Activated T-cell treated with anti-CD3 and anti-CD28 coated beads for 1 hour (primary cell): ENCODE measurements at places on chromosomes 3 and 15.

DNA sequence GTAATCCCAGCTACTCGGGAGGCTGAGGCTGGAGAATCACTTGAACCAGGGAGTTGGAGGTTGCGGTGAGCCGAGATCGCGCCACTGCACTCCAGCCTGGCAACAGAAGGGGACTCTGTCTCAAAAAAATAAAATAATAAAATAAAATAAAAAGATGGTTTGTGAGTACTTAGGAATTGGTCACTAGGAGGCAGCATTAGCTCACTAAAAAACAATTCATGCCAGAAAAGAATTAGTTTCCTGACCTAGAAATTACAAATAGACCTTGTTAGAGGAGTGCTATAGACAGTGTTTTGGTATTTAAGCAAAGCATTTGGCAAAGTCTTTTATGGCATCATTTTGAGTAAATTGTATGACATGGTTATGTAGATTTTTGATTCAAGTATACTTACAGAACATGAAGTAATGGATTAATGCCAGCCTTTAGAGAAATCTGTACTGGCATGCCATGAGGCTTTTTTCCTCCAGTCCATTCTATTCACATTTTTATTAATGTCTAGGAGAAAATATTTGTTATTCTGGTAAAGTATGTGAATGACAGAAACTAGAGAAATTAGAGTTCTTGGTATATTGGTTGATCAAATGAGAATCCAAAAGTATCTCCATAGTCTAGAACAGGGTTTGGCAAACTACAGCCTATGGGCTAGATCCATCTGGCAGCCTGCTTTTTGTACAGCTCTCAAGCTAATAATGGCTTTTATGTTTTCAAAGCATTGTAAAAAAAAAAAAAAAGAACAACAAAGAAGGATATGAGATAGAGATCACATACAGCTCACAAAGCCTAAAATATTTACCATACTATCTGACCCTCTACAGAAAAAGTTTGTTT, 81.6 kb downstream of the LRRC49 start:
- DNase-seq: no peak

DNA sequence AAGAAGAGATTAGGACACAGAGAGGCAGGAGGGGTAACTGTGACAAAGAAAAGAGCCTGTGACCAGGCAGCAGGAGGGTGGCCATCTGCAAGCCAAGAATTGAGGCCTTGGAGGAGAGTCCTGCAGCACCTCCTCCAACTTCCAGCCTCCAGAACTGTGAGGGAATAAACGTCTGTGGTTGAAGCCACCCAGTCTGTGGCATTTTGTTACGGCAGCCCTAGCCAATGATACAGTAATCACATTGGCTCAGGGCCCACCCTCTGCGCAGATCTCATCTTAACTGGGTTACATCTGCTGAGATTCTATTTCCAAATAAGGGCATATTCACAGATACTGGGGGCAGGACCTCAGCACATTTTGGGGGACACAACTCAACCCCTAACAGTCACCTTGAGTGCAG, 11.3 kb downstream of the SELENOS start:
- DNase-seq: no peak

DNA sequence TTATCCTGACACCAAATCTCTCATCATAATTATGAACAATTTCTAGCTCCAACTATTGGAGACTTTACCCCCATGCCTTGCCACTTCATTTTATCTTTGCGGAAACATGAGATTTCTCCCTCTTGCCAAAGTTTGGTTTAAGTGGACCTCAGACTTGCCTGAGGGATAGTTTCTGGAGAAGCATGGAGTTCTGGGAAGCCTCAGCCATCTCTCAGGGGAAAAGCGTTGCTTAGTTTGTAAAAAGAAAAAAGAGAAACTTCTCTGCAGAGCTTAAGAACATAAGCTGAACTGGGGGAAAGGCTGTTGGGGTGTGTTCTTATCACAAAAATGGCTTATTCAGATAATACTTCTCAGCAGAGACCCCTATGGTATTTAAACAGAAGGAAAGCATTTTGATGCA, 347.4 kb upstream of the ADAMTS9 start:
- no peak for DNase-seq

DNA sequence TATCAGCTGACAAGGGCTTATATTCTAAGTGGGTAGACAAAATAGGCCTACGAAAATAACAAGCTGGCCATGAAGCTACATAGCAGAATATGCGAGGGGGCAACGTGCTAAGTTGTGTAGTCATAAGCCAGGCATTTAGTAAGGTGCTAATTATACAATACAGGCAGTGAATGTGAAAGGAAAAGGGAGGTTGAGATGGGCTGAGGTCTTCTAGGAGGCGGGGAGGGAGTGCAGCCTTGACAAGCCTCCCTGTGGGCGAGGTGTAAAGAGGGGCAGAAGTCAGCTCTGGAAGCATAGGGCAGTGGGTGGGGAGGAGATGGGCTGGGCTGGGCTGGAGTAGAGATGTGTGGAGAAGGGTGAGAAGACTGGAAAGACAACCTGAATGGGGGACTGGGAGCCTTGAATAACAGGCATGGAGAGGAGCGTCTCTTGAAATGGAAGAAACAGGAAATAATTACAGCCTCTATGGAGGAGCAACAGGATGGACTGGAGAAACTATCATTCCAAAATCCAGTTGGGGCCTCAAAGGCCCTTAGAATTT, 1.2 kb downstream of the TIGIT start:
- no peak for DNase-seq

GRCh38 chr3:136708333-136708985, 43.7 kb downstream of the STAG1 start:
- DNase-seq: no peak

DNA sequence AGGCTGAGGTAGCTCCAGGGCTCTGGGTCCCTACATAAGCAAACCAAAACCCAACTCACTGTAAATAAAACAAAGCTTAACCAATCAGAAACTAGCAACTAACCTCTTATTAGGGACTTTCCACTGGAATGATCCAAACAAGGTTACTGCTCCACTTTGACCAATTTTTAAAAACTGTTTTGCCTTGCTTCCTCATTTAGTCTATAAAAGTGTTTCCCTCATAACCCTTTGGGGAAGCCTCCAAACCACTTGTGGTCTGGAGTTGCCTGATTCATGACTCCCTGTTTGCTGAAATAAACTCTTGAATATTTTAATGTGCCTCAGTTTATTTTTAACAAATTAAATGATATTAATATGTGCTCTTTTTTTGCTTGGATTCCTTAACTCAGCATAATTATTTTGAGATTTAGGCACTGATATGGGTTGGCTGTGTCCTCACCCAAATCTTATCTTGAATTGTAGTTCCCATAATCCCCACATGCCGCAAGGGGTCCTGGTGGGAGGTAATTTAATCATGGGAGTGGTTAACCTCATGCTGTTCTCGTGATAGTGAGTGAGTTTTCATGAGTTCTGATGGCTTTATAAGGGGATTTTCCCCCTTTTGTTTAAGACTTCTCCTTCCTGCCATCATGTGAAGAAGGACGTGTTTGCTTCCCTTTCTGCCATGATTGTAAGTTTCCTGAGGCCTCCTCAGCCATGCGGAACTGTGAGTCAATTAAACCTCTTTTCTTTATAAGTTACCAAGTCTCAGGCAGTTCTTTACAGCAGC, 90.6 kb downstream of the CD200R1L start:
- no peak for DNase-seq

GRCh38 chr3:159898147-159898546, 90.5 kb upstream of the IL12A start:
- no peak for DNase-seq

DNA sequence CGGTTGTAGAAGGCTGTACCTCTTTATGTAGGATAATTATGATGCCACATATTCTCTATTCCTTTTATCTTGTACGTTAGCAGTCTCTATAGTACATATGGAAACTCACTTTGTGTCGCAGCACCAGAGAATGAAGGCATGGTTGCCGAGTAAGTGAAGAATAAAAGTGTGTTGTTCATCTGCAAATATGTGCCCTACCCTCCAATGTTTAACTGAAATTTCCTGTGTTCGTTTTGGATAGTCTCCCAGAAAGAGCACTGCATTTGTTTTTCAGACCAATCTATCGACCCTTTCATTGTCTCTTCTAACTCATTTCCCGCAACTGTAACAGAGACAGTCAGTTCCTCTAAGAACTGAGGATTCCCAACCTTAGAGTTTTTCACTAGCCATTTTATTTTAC, 592.8 kb downstream of the TUSC7 start:
- DNase-seq: no peak

DNA sequence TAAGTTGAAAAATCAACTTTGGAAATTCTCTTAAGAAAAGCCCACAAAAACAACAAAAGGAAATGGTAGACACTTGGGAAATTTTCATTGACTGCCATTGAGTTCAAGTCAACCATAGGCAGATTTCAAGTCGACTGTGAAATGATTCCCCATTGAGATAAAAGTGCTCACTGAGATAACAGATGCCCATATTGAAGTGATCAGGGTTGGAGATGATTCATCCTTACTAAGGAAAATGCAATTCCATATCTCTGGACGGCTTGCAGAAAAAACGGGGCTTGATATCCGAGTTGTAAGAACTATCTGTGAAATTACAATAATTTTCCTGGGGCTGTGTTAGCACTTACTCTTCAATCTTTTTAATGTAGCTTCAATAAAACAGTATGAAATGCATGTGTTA, 373.1 kb upstream of the THRB start:
- no peak for DNase-seq

DNA sequence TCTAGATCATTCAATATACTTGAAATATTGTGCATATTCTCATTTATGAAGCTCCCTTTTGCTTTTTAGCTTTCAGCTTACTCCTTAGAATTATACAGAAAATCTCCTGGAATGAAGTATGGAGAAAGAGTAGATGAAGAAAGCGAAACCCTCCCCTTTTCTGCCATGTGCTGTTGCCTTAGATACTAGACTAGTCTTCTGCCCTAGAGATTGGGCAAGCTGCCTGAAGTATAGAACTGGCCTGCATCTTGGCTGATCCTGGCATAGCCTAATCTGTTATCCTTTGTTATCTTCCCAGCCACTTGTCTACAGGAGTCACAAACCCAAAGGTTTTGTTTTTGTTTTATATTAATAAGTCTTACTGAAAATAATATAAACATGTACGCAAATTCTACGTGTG, 138.8 kb downstream of the RBPMS2 start:
- no peak for DNase-seq

DNA sequence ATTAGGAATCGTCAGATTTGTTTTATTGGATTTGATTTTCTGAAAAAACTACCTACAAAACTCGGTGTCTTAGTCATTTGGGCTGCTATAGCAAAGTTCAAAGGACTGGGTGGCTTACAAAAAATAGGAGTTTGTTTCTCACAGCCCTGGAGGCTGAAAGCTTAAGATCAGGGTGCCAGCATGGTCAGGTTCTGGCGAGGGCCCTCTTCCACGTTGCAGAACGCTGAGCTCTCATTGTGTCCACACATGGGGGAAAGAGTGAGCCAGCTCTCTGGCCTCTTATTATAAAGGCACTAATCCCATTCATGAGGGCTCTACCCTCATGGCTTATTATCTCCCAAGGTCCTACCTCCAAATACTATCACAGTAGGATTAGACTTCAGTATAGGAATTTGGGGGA, 40.6 kb upstream of the MRPS22 start:
- DNase-seq: no peak

DNA sequence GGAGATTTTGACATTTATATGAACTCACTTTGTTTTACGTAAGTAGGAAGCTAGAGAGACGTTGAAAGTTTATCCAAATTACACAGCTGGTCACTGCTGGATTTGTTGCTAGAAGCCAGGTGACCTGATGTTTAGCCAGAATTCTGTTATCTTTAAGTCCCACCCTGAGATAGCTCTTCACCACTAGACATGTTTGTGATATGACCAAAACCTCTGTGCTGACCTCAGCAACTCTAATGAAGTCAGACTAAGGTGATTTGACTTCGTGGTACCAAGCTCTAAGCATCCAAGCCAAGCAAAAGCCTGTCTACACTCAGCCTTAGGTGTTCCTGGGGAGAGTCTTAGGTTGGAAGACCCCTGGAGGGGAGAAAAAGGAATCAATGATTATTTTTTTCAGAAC, 102.4 kb downstream of the ARRDC4 start:
- DNase-seq: no peak

DNA sequence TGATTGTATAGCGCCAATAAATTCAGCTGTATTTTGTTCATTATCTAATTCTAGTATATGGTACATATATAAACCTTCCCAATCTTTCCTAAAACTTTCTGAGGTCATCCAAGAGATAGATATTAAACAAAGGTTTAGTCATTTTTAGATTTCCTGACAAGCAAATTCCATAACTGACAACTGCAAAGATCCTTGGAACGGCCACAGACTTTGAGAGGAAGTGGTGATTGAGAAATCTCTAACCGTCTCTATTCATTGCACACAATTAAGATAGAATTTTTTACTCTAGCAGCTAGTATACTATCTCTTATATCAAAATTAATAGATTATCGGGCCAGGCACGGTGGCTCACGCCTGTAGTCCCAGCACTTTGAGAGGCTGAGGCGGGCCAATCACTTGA, 4.7 kb downstream of the CSNK1G1 start:
- DNase-seq: no peak

DNA sequence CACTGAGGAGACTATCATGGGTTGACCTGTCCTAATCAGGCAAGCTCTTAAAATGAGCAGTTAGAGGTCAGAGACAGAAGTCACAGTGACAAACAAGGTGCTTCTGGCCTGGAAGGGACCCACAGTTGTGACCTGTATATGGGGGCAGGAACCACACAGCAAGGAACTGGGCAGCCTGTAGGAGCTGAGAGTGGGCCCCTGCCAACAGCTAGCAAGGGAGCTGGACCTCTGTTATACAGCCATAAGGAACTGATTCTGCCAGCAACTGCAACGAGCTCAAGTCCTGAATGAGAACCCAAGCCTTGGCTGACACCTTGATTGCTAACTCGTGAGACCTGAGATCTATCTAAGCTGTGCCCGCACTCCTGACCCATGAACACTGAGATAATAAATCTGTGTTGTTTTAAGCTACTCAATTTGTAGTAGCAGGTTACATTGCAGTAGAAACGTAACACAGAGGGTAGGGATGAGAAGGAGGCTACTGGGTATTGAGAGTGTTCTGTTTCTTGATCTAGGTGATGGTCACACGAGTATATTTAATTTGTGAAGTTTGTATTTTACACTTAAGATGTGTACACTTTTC, 44.5 kb upstream of the MAGI1 start:
- no peak for DNase-seq

DNA sequence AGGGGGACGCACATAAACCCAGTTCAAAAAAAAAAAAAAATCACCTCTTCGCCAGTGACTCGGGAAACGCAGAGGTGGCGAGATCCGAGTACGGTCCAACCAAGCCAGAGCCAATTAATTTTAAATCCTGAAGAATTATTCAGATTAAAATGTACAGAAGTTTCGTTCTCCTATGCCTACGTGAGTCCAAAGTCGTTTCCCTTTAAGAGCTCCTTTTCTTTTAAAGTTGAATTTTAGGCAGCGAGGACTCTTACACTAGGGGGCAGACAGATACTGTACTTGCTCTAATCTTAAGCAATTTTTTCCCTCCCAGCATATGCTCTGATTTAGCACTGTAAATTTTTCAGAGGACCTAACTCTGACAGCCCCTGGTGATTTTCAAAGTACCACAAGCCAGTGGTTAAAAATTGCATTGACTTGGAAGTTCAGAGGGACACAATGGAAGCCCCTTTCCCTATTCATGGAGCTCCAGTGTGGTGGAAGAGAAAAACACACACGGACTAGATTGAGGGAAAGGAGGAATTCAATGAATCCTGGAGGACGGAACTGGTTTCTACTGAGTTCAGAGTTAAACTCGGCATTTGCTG, 3.3 kb upstream of the NR2F2 start:
- no peak for DNase-seq

- DNase-seq: no peak
These were observed 5.6 kb downstream of the PPCDC start for GRCh38 chr15:75028991-75029377.

- DNase-seq: no peak
These were observed 167.1 kb downstream of the OXSM start for GRCh38 chr3:25957026-25957425.

GRCh38 chr15:32872621-32873283, 154.9 kb downstream of the GREM1 start:
- DNase-seq: no peak
